ENCODE measurements at places on chromosomes 16 and 17.

GRCh38 chr17:17151962-17152361 lies 54.2 kb downstream of the PLD6 start:
- H3K36me3 ChIP-seq: peaks cover 68% of the 10 kb centered on the region
- H3K4me1 ChIP-seq: peaks cover 41% of the 10 kb centered on the region
- H3K27ac ChIP-seq: peak overlapping the region; percentile 55
- no peak overlapping the region for H3K4me3 ChIP-seq
- no peaks in the 10 kb centered on the region for H3K27me3 ChIP-seq
- DNase-seq: no peak

DNA sequence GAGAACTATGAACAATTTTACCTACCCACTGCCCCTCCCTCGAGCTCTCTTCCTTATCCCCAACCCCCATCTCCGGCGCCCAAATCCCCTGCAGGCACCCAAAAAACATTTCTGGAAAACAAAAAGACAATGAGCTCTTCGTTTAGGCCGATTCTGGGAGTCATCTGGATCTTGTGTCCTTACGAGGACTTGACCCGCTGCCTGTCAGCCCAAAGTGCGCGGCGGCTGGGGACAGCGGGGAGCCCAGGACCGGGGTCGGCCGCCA lies 524 bp downstream of the STRADA start:
- H3K4me3 ChIP-seq: peak overlapping the region; percentile 98
- peaks cover 24% of the 10 kb centered on the region for H3K36me3 ChIP-seq
- peak overlapping the region; percentile 96 for H3K27ac ChIP-seq
- no peak for DNase-seq

- no peaks in the 10 kb centered on the region for H3K36me3 ChIP-seq
- peaks cover 9% of the 10 kb centered on the region for H3K27me3 ChIP-seq
- H3K27ac ChIP-seq: peak overlapping the region; percentile 50
- peaks cover 49% of the 10 kb centered on the region for H3K4me1 ChIP-seq
Measured at GRCh38 chr17:39095309-39095686, 56.1 kb downstream of the PLXDC1 start.

GRCh38 chr17:44773140-44773539 lies 14.4 kb downstream of the ADAM11 start:
- H3K27me3 ChIP-seq: peaks cover 10% of the 10 kb centered on the region
- DNase-seq: no peak
- no peak overlapping the region for H3K4me3 ChIP-seq
- no peak overlapping the region for H3K27ac ChIP-seq
- no peaks in the 10 kb centered on the region for H3K36me3 ChIP-seq
- peaks cover 10% of the 10 kb centered on the region for H3K4me1 ChIP-seq

GRCh38 chr16:66322174-66322573 lies 44.3 kb upstream of the CDH5 start:
- no peaks in the 10 kb centered on the region for H3K27me3 ChIP-seq
- no peaks in the 10 kb centered on the region for H3K4me1 ChIP-seq
- DNase-seq: no peak

- H3K4me3 ChIP-seq: peak overlapping the region; percentile 88
- no peaks in the 10 kb centered on the region for H3K27me3 ChIP-seq
- H3K4me1 ChIP-seq: peaks cover 33% of the 10 kb centered on the region
- peak overlapping the region; percentile 96 for H3K27ac ChIP-seq
- DNase-seq: peak; percentile 50
- H3K36me3 ChIP-seq: peaks cover 10% of the 10 kb centered on the region
Measured at GRCh38 chr16:85029408-85029784, 1.8 kb downstream of the KIAA0513 start.

GRCh38 chr17:63760771-63761539 lies 12.4 kb downstream of the CCDC47 start:
- peaks cover 14% of the 10 kb centered on the region for H3K4me1 ChIP-seq
- peak overlapping the region; percentile 22 for H3K27ac ChIP-seq
- no peak for DNase-seq
- no peak overlapping the region for H3K4me3 ChIP-seq
- H3K27me3 ChIP-seq: no peaks in the 10 kb centered on the region
- peaks cover 79% of the 10 kb centered on the region for H3K36me3 ChIP-seq

- H3K4me3 ChIP-seq: no peak overlapping the region
- no peak for DNase-seq
- peak overlapping the region; percentile 58 for H3K27ac ChIP-seq
- H3K36me3 ChIP-seq: peaks cover 79% of the 10 kb centered on the region
Measured at GRCh38 chr16:66562409-66562808, 3.8 kb upstream of the CMTM1 start.

DNA sequence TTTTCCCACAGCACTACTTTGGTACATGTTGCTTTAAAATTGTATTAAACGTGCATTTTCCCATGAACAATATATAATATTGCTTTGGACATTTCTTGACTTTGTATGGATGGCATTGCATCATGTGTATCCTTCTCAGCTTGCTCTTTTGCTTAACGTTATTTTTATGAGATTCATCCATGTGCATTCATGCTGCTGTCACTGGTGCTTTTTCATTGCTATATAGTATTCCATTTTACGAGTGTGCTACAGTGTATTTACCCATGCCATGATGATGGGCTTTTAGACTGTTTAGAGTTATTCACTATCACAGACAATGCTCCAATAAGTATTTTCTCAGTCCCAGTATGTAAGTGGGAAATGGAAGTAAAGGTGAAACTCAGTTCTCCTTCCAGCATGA lies 195.2 kb upstream of the COX10 start:
- H3K4me1 ChIP-seq: no peaks in the 10 kb centered on the region
- no peak overlapping the region for H3K4me3 ChIP-seq
- H3K27me3 ChIP-seq: no peaks in the 10 kb centered on the region
- no peak for DNase-seq
- H3K27ac ChIP-seq: no peak overlapping the region
- H3K36me3 ChIP-seq: no peaks in the 10 kb centered on the region

DNA sequence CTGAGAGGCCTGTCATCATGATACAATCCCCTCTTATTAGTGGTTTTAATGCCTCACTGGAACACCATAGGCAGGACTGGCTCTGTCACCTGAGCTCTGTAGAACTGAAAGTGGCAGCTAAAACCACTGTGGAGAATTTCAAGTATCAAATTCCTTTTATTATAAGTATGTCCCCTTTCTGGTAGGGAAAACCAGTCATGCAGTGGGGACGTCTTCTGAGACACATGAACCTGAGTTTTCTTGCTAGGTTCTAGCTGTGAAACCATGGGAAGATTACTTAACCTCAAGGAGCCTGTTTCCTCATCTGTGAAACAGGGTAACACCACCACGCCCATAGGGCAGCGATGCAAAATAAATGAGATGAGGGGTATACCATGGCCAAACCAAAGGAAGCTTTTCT lies 4.7 kb downstream of the VAC14 start:
- no peaks in the 10 kb centered on the region for H3K36me3 ChIP-seq

DNA sequence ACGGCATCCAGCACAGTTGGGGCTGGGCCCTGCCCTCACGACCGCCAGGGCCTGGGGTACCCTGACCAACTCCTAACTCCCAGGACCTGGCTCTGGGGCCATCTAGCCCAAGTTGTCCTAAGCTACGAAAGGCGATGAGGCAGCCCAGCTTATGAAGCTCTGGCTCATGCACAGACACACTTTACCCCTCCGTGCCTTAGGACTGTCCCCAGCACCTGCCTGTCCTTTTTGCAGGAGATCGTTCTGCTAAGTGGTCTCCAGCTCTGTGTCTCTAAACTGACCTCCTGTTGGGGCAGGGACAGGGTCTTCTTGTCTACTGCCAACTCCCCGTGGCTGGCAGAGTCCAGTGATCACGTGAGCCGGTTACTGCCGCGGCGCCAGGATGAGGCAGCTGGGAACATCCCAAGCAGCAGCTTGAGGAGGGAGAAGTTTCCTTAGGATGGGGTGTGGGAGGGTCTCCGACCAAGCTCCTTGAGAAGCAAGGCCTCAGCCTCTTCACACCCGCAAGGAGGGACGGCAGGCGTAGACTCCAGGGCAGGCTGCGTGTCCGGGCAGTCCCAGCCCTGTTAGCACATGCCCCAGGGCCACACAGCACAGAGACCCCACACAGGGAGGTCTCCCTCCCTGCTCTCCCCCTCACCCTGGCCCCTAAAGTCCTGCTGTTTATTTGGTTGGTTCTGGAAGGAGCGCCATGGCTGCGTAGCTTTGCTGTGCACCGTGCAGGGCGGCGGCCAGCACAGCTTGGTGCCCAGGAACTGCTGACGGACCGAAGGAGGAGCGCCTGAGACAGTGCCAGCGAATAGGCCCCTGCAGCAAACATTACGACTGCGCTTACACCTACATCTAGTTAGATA lies 16.4 kb upstream of the METRNL start:
- H3K4me1 ChIP-seq: no peaks in the 10 kb centered on the region
- no peak for DNase-seq
- H3K36me3 ChIP-seq: no peaks in the 10 kb centered on the region
- H3K4me3 ChIP-seq: no peak overlapping the region
- H3K27me3 ChIP-seq: peaks cover 2% of the 10 kb centered on the region

- H3K27ac ChIP-seq: peak overlapping the region; percentile 99
- H3K4me1 ChIP-seq: peaks cover 72% of the 10 kb centered on the region
- H3K4me3 ChIP-seq: peak overlapping the region; percentile 99
- DNase-seq: no peak
- H3K36me3 ChIP-seq: peaks cover 87% of the 10 kb centered on the region
- H3K27me3 ChIP-seq: no peaks in the 10 kb centered on the region
Measured at GRCh38 chr17:45311401-45311759, 5.4 kb downstream of the MAP3K14 start.

DNA sequence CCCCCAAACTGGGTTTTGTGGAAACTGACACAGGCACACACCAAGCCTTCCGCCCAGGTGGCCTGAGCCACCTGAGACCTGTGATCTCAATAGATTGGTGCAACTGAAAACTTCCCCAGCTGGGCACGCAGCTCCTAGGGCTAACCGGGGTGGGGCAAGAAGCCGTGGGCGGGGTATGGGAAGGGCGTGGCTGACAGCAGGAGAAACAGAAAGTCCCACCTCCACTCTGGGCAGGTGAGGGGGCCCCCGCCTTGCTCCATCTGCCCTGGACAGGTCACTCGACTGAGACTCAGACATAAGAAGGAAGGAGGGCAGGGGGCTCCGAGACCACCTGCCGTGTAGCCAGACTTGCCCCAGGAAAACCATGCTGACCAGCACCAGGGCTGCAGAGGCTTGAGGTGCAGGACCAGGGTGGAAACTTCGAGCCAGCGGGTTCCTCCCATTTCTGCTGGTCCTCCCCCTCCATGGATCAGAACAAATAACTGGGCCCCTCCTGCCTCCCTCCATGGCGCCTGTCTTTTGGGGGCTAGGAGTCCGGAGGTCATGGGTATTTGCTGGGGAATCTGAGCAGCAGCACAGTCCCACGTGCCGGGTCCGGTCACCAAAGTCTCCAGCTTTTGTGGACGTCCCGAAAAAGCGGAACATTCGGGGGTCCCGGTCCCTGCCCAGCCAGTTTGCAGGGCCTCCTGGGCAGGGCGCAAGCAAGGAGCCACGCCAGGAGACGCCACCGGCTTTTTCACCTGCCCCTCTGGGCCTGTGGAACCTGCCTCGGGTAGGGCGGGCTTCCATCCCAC lies 1.3 kb downstream of the TIMP2 start:
- peaks cover 33% of the 10 kb centered on the region for H3K27me3 ChIP-seq
- H3K4me1 ChIP-seq: peaks cover 11% of the 10 kb centered on the region
- H3K27ac ChIP-seq: no peak overlapping the region
- peak overlapping the region; percentile 55 for H3K4me3 ChIP-seq

GRCh38 chr17:4691686-4692085 lies 12.3 kb downstream of the PELP1 start:
- H3K4me3 ChIP-seq: no peak overlapping the region
- H3K27ac ChIP-seq: no peak overlapping the region
- H3K27me3 ChIP-seq: no peaks in the 10 kb centered on the region
- DNase-seq: no peak

DNA sequence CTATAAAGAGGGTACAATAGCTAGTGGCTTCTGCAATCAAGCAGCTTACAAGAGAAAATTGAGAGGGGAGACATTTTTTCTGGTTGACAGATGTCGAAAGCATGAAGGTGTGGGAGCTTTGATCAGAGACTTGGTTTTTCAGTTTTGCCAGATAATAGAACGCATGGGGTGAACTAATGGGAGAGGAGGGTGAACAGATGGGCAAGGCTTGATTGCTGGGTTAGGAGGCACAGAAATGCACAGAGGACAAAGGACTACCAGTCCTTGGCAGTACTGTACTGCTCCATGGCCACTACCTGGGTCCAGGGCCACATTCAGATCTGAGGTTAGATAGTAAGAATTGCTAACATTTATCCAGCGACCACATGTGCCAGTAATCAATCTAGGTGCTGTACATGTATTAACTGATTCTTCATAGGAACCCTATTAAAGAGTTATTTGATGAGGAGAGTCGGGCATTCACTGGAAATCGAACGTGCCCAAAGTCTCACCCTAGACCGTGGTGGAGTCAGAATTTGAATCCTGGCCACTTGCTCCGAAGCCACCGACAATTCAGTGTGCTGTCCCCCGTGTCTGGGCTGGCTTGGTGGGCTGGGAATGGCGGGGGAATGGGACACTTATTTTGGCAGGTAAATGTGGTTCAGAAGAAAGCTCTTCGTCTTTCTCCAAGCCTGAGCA lies 873 bp upstream of the KSR1 start:
- peaks cover 33% of the 10 kb centered on the region for H3K4me1 ChIP-seq
- peak overlapping the region; percentile 48 for H3K4me3 ChIP-seq
- no peak for DNase-seq
- peaks cover 11% of the 10 kb centered on the region for H3K27me3 ChIP-seq
- H3K27ac ChIP-seq: peak overlapping the region; percentile 8
- H3K36me3 ChIP-seq: peaks cover 18% of the 10 kb centered on the region

DNA sequence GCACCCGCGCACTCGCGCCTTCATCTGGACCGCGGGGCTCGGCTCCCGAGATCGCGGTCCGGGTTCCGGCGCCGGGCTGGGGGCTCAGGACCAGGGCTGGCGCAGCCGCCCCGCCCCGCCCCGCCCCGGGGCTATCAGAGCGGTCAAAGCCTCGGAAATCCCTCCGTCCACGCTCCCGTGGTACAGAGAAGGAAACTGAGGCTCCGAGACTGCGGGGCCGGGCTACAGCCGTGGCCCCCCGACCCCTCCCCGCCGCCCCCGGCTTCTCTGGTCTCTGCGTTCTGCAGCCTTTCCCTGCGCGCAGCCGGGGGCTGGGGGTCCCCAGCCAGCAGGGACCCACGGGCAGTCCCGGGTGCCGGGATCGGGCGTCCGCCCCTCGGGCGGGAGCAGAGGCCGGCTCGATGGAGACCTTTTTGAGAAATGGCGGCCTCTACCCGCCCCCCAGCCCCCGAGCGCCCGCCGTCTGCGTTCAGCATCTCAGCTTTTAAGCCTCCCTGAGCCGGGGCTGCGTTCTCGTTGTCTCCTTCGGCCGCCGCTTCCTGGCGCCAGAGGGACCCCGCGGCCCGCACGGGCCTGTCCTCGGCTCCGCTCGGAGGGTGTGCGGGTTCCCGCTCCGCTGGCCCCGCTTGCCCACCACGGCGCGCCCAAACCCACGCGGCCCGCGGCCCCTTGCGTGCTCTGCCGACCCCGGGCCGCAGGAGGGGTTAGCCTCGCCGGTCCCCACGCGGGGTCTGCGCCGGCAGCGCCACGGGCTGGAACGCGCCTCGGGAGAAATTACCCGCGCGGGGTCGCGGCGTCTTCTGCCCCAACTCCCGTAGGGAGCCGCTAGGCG lies 1.5 kb upstream of the NPTX1 start:
- peaks cover 63% of the 10 kb centered on the region for H3K27me3 ChIP-seq
- no peak overlapping the region for H3K27ac ChIP-seq
- H3K4me3 ChIP-seq: no peak overlapping the region

DNA sequence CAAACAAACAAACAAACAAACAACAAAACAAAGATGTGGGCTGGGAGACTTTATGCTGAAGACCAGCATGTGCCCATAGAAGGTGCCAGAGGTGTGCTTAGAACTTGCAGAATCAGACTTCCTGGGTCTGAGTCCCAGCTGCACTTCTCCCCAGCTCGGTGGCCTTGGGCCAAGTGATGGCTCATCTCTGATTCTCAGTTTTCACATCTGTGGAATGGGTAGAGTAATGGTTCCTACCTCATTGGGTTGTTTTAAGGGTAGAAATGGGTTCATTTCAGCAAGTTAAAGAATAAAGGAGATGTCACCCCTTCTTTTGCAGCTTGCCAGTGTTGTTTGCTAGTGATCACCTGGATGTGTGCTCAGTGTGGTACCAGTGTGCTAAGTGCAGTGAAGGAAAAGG lies 10.7 kb downstream of the NKD1 start:
- no peak for DNase-seq
- no peaks in the 10 kb centered on the region for H3K4me1 ChIP-seq
- H3K4me3 ChIP-seq: no peak overlapping the region

Data from activated T-helper 2 cell treated with anti-CD3 and anti-CD28 coated beads, Interferon-gamma antibody, Interleukin-2, Interleukin-4, amounts not matched to agents 10 μg/mL and 5 μg/mL and 100 μg/mL, durations not matched to agents 14 hours and 24 hours and 36 hours (primary cell).